ENCODE measurements at places on chromosomes 2 and 18. TPM values are rescaled to one million over a fixed set of nuclear protein-coding genes. Genes with fewer than 3 reads are reported as not detected.

GRCh38 chr2:3730646-3731045, 27.3 kb downstream of the DCDC2C start:
- no peaks in the 10 kb centered on the region for H3K36me3 ChIP-seq
- peaks cover 5% of the 10 kb centered on the region for H3K4me1 ChIP-seq
- no peak overlapping the region for H3K4me3 ChIP-seq
- no peak overlapping the region for H3K27ac ChIP-seq

GRCh38 chr2:73203055-73203681, 794 bp downstream of the NOTO start:
- H3K27ac ChIP-seq, result no peak overlapping the region
- no peaks in the 10 kb centered on the region for H3K4me1 ChIP-seq
- H3K4me3 ChIP-seq, result no peak overlapping the region
- H3K36me3 ChIP-seq, result no peaks in the 10 kb centered on the region

CYP26B1 gene
- total RNA-seq, result 0.77 TPM

ESPNL gene
- total RNA-seq, result 0.07 TPM

ARHGEF33 gene
- total RNA-seq, result 0.30 TPM

MAPK4 gene
- total RNA-seq, result not detected

SNTG2 gene
- 1.9 TPM for total RNA-seq

GREB1L gene
- 16.2 TPM for total RNA-seq
